Hindlimb muscle (tissue), 1 donor: ENCODE measurements at places on chromosomes 13 and 19. TPM values are rescaled to one million over a fixed set of nuclear protein-coding genes. Genes with fewer than 3 reads are reported as not detected.

- no peak for DNase-seq
These were observed 2.8 kb upstream of the IFI30 start for GRCh38 chr19:18170714-18171255.

- no peak for DNase-seq
These were observed 4.6 kb upstream of the FFAR3 start for GRCh38 chr19:35353635-35354034.

DNA sequence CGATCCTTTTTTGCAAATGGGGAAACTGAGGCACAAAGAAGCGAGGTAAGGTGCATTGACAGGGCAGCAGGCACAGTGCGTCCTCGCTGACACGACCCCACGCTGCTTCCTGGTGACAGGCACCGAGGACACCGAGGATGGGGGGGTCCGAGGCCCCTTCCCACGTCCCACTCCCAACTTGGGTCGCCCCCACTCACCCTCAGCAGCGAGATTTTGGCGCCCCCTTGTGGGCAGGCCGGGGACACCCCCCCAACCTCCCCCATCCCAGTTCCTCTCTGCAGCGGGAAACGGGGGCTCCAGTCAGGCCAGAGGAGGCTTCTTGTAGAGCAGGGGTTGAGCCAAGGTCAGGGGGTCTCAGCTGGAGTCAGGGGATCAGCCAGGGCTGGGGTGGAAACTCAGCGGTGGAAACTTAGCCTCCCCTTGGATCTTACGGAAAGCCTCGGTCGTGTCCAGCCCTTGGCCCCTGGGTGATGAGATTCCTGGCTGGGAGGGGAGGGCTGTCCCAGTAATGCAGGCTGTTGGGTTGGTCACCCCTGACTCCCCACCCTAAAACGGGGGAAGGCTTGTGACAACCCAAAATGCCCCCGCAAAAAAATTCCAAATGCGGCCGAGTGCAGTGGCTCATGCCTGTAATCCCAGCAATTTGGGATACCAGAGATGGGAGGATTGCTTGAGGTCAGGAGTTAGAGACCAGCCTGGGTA, 8.2 kb downstream of the SMIM24 start:
- no peak for DNase-seq

The CEACAM1 gene
- polyA plus RNA-seq = 2.1 TPM

DNA sequence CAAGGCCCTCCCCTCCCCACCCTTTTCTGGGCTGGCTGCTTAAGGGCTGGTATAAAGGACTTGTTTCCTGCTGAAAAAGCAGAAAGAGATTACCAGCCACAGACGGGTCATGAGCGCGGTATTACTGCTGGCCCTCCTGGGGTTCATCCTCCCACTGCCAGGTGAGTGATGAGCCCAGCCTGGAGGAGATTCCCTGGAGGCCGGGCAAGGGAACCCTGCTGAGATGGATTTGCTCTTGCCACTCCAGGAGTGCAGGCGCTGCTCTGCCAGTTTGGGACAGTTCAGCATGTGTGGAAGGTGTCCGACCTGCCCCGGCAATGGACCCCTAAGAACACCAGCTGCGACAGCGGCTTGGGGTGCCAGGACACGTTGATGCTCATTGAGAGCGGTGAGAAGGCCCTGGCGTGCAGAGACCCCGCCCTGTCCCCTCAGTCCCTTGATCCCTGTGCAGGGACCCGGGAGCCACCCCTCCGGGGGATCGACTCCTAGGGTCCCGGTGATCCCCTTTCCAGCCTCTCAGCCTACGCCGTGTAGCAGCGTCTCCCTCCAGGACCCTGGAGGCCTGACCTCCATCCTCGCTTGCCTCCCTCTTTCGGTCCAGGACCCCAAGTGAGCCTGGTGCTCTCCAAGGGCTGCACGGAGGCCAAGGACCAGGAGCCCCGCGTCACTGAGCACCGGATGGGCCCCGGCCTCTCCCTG, at the start of gene CD177:
Gene CD177 (plus strand): TSS at position 81 of the 699 bp plus-strand sequence. CDS start 29 bp downstream, at position 110.
- DNase-seq = no peak

DNA sequence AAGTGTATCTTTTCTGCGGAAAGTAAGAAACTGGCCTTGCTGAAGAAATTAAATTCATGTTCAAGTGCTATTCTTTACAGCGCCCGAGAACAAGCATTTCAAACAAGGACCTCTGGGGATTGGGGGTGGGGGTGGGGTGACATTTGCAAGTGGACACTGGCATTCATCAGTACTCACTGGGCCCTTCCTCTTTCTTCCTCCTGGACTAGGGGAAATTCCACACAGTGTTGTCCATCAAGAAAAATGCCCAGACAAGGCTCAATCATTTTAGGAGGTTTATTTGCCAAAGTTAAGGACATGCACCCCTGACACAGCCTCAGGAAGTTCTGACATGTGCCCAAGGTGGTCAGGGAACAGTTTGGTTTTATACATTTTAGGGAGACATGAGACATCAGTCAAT, 22.9 kb upstream of the OR10H1 start:
- no peak for DNase-seq

GRCh38 chr13:51025245-51025905, 85.7 kb downstream of the C13orf42 start:
- no peak for DNase-seq

DNA sequence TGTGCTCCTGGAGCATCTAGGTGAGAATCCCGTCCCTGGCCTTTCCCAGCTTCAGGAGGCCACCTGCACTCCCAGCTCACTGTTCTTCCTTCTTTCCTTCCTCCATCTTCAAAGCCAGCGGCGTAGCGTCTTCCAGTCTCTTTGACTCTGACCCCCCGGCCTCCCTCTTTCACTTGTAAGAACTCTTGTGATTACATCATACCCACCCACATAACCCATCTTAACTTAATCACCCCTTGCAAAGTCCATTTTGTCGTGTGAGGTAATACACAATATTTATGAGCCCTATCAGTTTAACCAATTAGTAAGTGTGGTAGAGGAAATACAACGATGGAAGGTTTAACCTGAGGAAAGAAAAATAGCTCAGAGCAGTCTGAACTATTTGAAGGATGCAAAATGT, 4.6 kb upstream of the CDC16 start:
- DNase-seq = no peak

The SHISA7 gene
- 0.18 TPM for polyA plus RNA-seq

DNA sequence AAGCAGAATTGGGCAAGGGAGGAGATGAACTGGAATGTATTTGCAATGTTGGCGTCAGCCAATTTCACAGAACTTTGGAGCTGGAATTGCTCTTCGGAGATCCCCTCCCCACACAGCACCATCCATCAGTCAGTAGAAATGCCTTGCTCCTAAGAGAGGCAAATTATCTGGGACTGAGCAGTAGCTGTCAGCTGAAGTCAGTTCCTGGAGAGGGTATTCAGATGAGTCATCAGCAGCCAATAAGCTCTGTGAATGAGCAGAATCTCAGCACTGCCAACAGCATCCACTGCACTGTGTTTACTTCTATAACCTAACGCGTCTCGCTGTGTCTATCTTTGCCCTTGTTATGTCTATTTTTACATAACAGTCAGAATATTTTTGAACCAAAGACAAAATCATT, 213.7 kb downstream of the SLITRK5 start:
- no peak for DNase-seq

DNA sequence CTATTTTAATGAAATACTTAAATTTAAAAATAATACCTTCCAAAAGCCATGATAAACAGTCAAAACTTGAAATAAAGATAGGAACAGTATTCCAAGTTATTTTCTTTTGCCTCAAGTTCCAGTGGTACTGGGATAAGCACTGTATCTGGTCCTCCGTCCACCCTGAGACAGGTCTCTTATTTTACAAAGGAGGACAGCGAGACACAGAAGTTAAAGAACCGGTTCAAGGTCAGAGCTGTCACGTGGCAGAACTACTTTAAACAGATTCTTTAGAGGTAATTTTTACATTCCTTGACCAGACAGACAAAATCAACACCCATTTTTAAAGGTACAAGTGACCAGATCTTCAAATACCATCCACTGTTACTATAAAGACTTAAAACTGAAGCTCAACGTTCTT, 10.4 kb upstream of the DOCK9 start:
- DNase-seq = no peak

GRCh38 chr19:10551698-10552301, 8.1 kb downstream of the ATG4D start:
- no peak for DNase-seq

GRCh38 chr19:8109455-8109854, 39.9 kb downstream of the FBN3 start:
- DNase-seq = no peak

The SH2D3A gene
- polyA plus RNA-seq = 1.4 TPM

The ZNF473 gene
- 8.0 TPM for polyA plus RNA-seq

DNA sequence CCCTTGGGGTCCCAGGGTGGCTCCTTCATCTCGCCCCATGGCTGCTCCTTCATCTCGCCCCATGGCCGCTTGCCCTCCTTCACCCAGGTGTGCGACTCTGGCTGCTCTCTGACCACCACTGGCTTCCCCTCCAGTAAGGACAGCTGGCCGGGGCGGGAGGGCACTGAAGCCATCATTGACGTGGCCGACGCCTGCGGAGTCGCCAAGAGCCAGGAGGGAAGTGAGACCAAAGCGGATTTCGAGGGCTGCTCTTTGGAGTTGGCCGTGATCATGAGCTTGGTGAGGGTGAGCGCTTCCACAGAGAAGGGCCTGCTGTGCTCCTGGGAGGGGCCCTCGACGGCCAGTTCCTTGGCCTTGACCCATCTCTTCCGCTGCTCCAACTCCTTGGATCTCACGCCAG, 4.0 kb upstream of the COX6B2 start:
- no peak for DNase-seq

The CD22 gene
- polyA plus RNA-seq = 0.72 TPM

DNA sequence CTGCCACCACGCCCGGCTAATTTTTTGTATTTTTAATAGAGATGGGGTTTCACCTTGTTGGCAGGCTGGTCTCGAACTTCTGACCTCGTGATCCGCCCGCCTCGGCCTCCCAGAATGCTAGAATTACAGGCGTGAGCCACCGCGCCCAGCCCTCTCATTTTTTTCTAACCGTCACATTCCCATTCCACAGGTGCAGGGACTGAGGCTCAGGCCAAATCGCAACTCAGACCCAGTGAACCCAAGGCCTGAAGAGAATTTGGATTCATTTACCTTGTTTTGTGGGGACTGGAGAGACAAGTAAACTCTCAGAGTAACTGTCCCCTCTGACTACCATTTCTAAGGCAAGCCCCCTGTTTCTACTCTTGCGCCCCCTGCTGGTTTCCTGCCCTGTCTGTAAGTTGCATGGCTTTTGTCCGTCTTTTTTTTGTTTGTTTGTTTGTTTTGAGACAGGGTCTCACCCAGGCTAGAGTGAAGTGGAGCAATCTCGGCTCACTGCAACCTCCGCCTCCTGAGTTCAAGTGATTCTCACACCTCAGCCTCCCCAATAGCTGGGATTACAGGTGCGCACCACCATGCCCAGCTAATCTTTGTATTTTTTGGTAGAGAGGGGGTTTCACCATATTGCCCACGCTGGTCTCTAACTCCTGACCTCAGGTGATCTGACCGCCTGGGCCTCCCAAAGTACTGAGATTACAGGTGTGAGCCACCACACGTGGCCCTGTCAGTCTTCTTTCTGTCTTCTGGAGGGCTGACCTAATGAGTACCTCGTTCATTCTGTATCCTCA, 2.3 kb upstream of the STRN4 start:
- no peak for DNase-seq

DNA sequence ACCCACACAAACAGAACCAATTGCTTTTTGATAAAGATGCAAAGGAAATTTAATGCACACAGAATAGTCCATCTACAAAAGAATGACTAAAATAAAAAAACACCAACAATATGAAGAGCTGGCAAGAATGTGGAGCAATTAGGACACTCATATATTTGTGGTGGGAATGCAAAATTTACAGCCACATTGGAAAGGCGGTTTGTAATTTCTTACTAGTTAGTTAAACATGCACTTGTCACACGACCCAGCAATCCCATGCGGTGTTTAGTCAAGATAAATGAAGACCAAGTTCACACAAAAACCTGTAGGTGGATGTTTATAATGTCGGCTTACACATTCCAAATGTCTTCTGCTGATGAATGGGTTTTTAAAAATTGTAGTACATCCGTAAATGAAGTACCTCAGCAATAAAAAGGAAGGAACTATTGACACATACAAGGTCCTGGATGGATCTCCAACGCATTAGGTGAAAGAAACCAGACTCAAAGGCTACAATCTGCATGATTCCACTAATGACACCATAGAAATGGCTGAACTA, 5.2 kb downstream of the GRTP1 start:
- DNase-seq = no peak

DNA sequence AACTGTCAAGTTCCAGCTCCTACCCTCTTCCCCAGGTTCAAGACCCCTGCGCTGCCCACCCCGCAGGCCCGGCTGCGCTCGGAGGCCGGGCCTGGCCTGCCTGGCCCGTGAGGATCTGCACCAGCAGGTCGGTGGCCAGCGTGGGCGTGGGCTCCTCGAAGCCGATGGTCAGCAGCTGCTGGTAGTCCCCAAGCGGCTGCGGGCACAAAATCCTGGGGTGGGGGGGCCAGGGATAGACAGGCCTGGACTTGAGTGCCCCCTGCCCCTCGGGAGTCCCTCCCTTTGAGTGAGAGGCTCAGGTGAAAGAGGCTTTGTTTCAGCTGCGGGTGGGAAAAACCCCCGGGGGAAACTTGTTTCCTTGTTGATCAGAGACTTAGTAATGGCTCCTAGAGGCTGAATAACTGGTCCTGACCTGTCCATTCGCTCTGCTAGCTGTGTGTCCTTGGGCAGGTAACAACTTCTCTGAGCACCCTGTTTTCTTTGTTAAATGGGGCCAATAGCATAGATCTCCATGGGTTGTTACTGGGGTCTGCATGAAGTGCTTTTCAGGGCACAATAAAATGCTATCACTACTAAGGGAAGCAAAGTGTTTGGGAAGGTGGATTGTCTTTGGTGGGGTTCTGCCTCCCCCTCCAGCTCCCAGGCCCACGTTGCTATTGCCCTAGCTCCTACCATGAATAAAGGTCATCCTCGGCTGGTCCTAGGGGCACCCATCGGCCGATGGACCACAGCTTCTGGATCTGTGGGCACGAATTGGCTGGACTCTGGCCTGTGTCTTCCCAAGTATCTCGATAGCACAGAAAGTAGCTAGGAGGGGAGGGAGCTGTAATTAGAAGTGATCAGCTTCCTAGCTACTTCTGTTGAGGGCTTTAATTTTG, 3.5 kb downstream of the C19orf67 start:
- no peak for DNase-seq

The ZNF613 gene
- polyA plus RNA-seq = 5.5 TPM

The IGFL1 gene
- not detected for polyA plus RNA-seq
